Activated CD8-positive, alpha-beta T cell treated with anti-CD3 and anti-CD28 coated beads, Interleukin-2, amount 10 ng/mL, durations not matched to agents 7 days and 5 days (primary cell): ENCODE measurements at places on chromosomes 13 and 19. TPM values are rescaled to one million over a fixed set of nuclear protein-coding genes. Genes with fewer than 3 reads are reported as not detected.

The TMEM221 gene
- not detected for total RNA-seq

The ZNF432 gene
- 15.6 TPM for total RNA-seq

The CLIP3 gene
- 1.7 TPM for total RNA-seq

The CYP2S1 gene
- total RNA-seq, result 0.95 TPM

The CCL25 gene
- total RNA-seq, result 10.2 TPM

The EPN1 gene
- 63.6 TPM for total RNA-seq

The LGI4 gene
- total RNA-seq, result 0.13 TPM

The C19orf85 gene
- total RNA-seq, result not detected

The MEDAG gene
- not detected for total RNA-seq

The FFAR2 gene
- not detected for total RNA-seq
